ENCODE measurements at places on chromosomes 4 and X.

GRCh38 chr4:109733728-109734127 is 3.9 kb upstream of the PLA2G12A start:
- DNase-seq = no peak

GRCh38 chr4:40825014-40825838 is 75.5 kb downstream of the NSUN7 start:
- DNase-seq = no peak

GRCh38 chr4:110852793-110853192 is 229.9 kb upstream of the PITX2 start:
- no peak for DNase-seq

DNA sequence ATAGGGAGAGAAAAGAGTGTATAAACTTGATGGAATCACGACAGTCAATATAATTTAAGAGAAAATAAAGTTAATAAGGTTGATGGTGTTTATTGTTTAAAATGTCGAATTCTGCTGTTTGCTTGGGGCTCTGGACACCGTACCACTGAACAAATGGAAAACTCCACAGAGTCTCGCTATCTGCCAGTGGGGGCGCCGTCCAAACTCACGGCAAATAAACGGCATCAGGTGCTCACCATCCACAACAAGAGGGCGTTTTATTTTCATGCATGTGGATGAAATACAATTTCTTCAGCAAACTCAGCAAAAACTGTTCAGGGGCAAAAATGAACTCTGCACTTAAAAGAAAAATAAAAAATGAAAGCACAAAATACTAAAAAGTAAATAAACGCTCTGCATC is 46.6 kb upstream of the FAM47C start:
- no peak for DNase-seq

DNA sequence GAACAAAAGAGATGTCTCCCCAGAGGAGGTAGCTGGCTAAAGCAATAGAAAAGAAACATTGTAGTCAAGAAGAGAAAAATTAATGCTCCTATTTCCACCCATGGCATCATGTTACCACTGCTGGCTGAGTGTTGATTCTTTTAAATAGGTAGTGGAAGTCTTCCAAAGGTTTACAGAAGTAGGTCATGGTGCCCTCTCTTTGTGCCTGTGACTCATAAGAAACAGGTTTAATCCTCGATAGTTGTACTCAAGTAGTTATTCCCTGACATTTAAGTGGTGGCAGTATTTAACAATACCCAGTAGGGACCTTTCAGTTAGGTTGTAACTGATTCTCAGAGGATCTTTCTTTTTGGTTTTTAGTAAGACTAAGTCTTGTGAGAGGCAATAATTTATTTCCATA is 247.8 kb downstream of the TEX13A start:
- DNase-seq = no peak

DNA sequence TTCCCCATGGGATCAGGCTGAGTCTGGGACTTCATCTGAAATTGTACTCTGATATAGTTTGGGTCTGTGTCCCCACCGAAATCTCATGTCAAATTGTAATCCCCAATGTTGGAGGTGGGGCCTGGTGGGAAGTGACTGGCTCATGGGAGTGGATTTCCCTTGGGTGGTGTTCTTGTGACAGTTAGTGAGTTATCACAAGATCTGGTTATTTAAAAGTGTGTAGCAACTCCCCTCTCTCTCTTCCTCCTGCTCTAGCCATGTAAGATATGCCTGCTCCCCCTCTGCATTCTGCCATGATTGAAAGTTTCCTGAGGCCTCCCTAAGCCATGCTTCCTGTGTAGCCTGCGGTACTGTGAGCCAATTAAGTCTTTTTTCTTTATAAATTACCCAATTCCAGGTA is 61.0 kb downstream of the RASGEF1B start:
- DNase-seq = no peak

- no peak for DNase-seq
Observed at GRCh38 chr4:73970945-73971344, 10.9 kb downstream of the PF4 start.

- no peak for DNase-seq
Observed at GRCh38 chr4:169110633-169111032, 100.6 kb upstream of the CBR4 start.

DNA sequence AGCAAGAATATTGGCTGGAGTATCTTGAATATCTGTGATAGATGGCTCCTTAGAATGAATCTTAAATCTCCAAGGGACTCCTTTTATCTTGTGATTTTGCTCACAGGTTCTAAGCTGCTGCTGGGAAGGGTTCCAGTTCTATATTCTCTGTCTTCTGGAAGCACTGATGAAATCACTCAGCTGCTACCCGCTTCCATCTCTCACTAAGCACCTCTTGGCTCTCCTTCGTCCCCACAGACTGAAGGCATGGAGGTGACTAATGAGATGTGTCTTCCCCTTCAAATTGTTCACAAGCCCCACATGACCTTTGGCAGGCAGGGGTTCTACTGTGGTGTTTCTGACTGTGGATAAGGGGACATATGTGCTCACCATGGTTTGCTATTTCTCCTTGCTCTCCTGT is 75.9 kb downstream of the C4orf51 start:
- no peak for DNase-seq

DNA sequence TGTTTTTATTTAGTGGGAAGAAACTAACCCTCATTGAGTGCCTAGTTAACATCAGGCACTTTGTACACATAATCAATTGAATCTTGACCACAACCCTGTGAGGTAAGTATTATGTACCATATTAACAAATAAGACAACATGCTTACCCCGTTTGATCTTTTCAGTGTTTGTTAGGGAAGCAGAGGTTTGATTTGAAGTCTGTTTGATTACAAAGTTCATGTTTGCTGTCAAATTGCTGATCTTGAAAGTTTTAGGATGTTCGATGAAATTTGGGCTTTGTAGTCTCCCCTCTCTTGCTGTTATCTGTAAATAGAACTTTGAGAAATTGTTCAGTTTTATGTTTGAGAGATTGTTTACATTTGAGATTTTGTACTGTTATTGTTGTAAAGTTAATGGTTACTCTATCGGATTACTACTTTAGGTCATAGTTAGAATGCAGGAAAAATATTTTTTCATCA is 13.4 kb upstream of the ADH4 start:
- no peak for DNase-seq

GRCh38 chr4:129974730-129975129 is 878.8 kb downstream of the C4orf33 start:
- no peak for DNase-seq

DNA sequence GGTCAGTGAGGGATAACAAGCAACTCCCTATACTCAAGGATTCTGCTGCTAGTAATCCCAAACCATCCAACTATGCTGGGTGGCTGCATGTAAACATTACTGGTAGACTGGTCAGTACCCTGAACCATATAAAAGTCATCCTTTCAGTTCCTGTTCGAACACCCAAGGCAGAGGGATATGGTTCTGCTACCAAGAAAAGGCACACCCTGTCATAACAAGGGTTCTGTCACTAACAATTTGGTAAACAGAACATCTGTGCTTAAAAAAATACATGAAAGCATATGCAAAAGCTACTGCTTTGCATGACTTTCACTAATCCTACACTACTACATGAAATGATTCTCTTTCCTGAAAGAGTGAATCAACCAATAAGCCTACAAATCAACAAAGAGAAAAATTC is 76.8 kb upstream of the MCF2 start:
- no peak for DNase-seq

GRCh38 chrX:38220024-38220414 is 652 bp downstream of the SRPX start:
- DNase-seq = peak; percentile 21

GRCh38 chr4:2412534-2412884 is 5.9 kb downstream of the ZFYVE28 start:
- no peak for DNase-seq

- DNase-seq = no peak
Observed at GRCh38 chrX:150676221-150676620, 17.0 kb upstream of the MTMR1 start.

DNA sequence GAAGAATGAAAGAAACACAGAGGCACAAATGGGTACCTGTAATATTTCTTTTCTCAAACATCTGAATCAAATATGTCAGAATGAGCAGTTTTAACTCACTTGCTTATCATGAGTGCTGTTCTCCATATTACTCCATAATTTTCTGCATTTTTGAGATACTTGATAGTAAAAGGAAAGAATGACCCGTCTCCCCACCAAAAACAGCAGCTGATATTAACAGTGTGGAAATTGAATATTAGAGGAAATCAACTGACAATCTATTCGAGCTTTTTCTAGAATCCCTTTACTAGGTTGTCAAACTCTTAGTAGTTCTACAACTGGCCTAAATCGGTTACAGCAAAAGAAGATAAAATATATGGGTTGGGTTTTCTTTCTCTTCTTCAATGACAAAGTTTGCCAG is 49.9 kb upstream of the HELT start:
- DNase-seq = no peak

GRCh38 chr4:184954482-184954881 is 63.8 kb upstream of the HELT start:
- DNase-seq = no peak

DNA sequence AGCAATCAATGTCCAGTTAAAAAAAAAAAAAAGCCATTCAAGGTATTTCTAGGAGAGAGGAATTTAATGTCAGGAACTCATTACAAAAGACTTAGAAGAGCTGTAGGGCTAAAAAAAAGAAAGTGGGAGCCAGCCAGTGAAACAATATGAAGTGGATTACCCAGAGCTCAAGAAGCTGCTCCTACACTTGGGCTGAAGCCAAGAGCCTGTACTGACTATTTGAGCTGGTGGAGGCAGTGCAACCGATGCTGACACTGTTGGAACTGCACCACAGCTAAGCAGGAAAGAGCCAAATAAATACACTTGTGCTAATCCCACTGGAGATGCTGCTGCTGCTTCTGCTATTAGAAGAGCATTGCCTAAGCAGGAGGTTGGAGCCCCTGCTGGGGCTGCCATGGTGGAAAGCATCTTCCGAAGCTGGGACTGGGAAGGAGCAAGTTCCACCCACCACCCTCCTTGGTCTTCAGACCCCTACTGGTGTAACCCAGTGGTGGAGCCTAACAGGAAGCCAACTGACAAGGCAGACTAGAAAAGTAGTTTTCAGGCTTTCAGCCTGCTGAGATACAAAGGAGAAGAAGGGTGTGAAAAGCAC is 65.4 kb downstream of the CXXC4 start:
- DNase-seq = no peak

GRCh38 chr4:165520086-165520485 is 141.3 kb downstream of the CPE start:
- no peak for DNase-seq

- no peak for DNase-seq
Observed at GRCh38 chr4:36786519-36786918, 458.0 kb upstream of the NWD2 start.

- DNase-seq = no peak
Observed at GRCh38 chr4:145481942-145482208, 222 bp downstream of the SMAD1 start.

- no peak for DNase-seq
Observed at GRCh38 chr4:20418861-20419451, 167.3 kb downstream of the SLIT2 start.

GRCh38 chr4:22504922-22505321 is 10.9 kb downstream of the ADGRA3 start:
- DNase-seq = no peak

- peak; percentile 55 for DNase-seq
Observed at GRCh38 chr4:2402048-2402842, 16.2 kb downstream of the ZFYVE28 start.

DNA sequence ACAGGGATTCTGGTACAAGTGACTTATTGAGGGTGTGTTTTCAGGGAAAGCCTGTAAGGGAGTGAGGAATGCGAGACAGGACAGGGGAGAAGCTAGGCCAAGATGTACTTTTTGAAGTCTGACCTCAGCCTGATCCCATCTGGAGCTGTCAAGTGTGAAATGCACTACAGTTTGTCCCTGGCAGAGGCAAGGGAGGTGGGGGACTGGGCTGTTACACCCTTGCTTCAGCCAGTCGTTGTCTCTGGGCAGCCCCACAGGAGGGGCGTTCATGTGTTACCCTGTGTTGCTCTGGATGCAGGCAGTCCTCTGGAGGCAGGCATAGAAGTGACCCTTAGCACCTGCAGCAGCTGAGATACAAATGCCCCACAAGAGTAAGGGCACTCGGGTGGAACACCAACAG is 25.8 kb downstream of the PPEF1 start:
- no peak for DNase-seq

GRCh38 chr4:15689540-15689939 is 7.9 kb downstream of the FAM200B start:
- DNase-seq = no peak

- no peak for DNase-seq
Observed at GRCh38 chr4:154741131-154741665, 2.6 kb upstream of the LRAT start.

GRCh38 chr4:163815776-163816175 is 321.3 kb downstream of the TMA16 start:
- DNase-seq = no peak

DNA sequence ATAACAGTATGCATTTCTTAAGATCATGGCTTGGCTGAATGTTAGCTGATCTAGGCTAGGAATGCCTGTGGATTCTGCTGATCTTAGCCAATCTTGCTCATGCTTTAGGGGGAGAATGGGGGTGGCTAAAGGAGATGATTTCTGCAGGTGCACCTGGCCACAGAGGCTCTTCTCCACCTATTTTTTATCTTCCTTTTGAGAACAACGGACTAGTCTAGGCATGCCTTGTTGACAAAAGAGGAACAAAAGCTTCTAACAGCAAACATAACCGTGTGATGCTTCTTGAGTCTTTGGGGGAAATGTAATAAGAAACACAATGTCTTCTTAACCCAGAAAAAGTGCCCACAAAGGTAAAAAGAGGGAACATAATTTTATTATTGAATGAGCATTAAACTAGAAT is 743.5 kb downstream of the ARAP2 start:
- DNase-seq = no peak

GRCh38 chr4:120053911-120054310 is 12.7 kb downstream of the MAD2L1 start:
- no peak for DNase-seq

DNA sequence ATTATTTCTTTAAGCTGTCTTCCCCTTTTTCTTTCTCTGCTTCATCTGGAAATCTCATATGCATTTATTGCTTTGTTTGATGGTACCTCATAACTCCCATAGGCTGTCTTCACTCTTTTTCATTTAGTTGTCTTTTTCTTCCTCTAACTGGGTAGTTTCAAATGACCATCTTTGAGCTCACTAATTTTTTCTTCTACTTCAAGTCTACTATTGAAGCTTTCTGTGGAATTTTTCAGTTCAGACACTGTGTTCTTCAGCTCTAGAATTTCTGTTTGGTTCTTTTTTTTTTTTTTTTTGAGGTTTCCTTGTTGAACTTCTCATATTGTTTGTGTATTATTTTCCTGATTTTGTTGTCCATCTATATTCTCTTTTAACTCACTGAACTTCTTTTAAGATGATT is 23.0 kb downstream of the CASK start:
- no peak for DNase-seq

DNA sequence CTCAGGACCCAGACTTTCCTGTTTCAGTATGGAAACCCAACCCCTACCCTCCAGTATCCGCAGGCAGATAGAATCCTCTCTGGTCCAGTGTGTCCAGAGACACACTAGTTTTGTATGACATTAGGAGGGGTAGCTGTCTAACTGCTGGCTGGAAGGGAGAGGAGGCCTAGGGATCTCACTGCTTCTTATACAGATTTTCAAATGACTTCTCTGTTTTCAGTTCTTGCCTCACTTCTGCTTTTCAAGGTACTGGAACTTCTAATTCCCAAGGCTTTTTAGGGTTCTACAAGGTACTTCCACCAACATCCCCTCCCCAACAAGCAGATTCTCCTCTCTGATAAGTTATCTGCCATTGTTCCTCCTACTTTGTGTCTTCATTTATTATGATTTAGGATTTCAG is 6.1 kb downstream of the SGCB start:
- no peak for DNase-seq

- no peak for DNase-seq
Observed at GRCh38 chr4:47213106-47213505, 181.7 kb downstream of the GABRB1 start.

- no peak for DNase-seq
Observed at GRCh38 chr4:40720916-40721315, 28.8 kb upstream of the NSUN7 start.
